Germinal center (tissue), 1 donor: ENCODE measurements at places on chromosomes 4 and X.

- DNase-seq: no peak
Observed at GRCh38 chr4:19803406-19803805, 448.3 kb upstream of the SLIT2 start.

DNA sequence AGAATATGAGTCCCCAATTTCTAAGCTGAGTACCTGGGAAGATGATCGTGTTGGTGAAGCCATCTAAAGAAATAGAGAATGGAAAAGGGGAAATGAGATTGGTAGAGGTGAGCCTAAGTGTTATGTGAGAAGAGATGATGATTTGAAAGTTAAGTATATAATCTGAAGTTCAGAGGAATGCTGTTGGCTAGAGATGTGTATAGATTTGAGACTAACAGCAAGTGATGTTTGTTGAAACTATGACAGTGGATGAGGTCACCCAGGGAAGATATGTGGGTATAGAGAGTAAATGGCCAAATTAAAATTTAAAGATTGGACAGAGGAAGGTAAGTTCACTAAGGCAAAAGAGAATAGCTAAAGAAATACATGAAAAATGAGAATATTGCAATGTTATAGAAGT is 324.2 kb downstream of the MAPK10 start:
- DNase-seq: no peak

- DNase-seq: no peak
Observed at GRCh38 chrX:98459669-98460068, 1576.0 kb downstream of the RPA4 start.

- DNase-seq: peak; percentile 35
Observed at GRCh38 chr4:109294006-109294405, 8.5 kb downstream of the COL25A1 start.

GRCh38 chrX:44036336-44036735 is 63.1 kb upstream of the NDP start:
- no peak for DNase-seq

- no peak for DNase-seq
Observed at GRCh38 chr4:25624616-25625015, 31.0 kb upstream of the SLC34A2 start.

DNA sequence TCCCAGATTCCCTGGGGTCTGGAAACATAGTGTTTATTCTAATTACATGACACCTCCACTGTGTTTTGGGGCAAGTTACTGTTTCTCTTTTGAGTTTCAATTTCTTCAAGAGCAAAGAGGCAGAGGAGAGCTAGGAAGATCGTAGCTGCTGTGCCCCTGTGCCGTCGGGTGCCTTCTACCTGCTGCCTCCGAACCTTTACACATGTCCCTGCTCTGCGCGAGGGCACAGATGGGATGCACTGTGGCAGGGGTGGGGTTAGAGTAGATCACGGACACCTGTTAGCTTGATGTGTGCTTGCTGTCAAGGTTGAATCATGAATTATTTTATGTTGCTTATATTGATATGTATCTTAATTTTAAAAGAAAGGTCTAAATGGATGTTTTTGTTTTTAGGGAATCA is 71.1 kb upstream of the MSANTD1 start:
- DNase-seq: no peak
